Activated naive CD4-positive, alpha-beta T cell treated with anti-CD3 and anti-CD28 coated beads, Interleukin-2, amount 10 ng/mL, durations not matched to agents 7 days and 5 days (primary cell): ENCODE measurements at places on chromosomes 7 and 10.

DNA sequence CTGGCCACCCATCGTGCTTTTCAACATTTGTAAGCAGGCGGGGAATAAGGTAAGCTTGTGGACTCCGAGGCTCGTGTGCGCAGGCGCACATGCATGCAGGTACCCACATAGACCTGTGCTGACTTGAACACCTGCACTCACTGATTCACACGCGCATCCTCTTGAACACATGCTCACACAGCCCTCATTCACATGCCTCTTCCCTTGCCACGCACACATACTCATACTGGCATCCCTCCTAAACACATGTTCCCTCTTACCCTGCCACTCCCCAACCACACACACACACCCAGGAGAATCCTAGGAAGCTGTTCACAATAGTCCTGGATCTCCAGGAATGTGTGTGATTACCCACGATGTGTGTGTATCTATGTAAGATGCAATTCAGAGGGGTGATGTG lies 44.1 kb upstream of the LBX1 start:
- H3K4me1 ChIP-seq, result peaks cover 2% of the 10 kb centered on the region
- H3K36me3 ChIP-seq, result no peaks in the 10 kb centered on the region
- peaks cover 36% of the 10 kb centered on the region for H3K27me3 ChIP-seq
- H3K4me3 ChIP-seq, result no peak overlapping the region

GRCh38 chr10:85508159-85508558 lies 858.4 kb downstream of the GRID1 start:
- no peak for DNase-seq
- H3K27me3 ChIP-seq, result no peaks in the 10 kb centered on the region
- no peaks in the 10 kb centered on the region for H3K36me3 ChIP-seq
- no peak overlapping the region for H3K27ac ChIP-seq
- H3K4me1 ChIP-seq, result no peaks in the 10 kb centered on the region
- no peak overlapping the region for H3K4me3 ChIP-seq

DNA sequence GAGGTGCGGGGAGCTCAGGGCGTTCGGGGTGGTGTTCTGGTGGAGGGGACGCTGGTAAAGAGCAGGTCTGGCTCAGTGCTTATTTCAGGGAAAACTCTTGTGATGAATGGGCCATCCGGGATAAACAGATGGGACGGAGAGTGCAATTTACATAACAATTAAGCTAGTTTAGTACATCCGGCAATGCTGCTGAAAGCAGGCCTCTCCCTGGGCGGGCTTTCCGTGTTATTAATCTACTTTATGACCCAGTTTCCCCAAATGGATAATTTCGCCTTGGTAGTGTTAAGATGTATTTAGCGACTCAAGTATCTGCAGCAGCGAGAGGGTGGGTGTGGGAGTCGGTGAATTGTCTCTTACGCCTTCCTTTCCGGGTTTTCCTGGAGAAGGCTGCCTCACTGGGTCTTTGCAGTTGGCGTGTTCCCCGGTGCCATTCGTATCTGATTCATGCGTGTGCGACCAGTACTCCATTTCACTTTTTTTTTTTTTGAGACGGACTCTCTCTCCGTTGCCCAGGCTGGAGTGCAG lies 25.2 kb downstream of the FOXK1 start:
- no peak for DNase-seq
- no peak overlapping the region for H3K27ac ChIP-seq
- H3K4me1 ChIP-seq, result peaks cover 15% of the 10 kb centered on the region
- H3K36me3 ChIP-seq, result peaks cover 9% of the 10 kb centered on the region
- no peaks in the 10 kb centered on the region for H3K27me3 ChIP-seq

DNA sequence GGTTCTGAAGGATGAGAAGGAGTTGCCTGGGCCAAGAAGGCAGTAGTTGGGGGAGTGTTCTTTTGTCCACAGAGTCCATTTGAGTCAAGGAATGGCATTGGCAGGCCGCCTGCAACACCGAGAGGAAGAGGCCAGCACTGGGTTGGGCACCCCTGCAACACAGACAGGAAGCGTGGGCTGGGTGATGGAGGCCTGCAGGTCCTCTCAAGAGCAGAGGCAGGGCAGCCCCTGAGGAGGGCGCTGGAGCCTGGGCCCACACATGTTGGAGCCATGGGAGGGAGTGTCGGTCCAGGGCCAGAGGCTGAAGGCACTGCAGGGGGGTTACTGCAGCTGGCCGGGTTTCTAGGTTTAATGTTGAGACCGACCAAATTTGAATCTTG lies 137.3 kb downstream of the PTPN20 start:
- peaks cover 14% of the 10 kb centered on the region for H3K4me1 ChIP-seq
- H3K36me3 ChIP-seq, result no peaks in the 10 kb centered on the region
- no peak overlapping the region for H3K4me3 ChIP-seq

DNA sequence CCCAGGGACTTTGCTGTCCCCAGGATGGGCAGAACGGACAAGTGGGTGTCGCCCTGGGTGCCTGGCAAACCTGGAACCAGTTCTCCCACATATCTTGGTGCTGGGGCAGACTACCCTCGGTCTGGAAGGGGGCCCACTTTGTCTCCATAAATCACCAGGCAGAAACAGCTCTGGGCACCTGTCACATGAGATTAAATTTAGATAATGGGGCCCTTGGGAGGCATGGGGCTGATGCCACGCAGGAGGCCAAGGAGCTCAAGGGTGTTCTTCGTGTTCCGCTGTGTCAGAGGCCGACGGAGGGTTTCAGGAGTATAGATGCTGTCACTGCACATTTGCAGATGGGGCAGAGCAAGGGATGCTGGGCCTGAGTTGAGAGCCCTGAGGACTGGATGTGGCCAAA lies 72.7 kb downstream of the TMEM130 start:
- H3K4me3 ChIP-seq, result no peak overlapping the region
- no peaks in the 10 kb centered on the region for H3K27me3 ChIP-seq
- no peak overlapping the region for H3K27ac ChIP-seq
- peaks cover 2% of the 10 kb centered on the region for H3K4me1 ChIP-seq
- no peak for DNase-seq

DNA sequence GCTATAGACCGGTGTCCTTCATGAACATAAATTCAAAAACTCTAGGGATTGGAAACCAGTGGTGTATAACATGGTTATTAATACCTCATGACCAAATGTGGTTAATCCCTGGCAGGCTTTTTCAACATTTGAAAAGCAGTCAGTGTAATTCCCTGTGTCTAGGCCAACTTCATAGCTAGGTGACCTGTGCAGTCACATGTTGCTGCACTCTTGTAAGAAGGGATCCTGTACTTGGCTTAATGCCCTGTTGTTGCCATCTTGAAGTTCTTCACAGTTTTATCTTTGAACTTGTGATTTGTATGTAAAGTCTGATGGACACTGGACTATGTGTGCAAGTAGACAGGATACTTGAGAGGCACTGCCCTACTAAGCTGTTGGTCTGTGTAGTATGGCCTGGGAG lies 39.7 kb downstream of the ZNF33A start:
- no peak for DNase-seq
- H3K27ac ChIP-seq, result no peak overlapping the region
- peaks cover 72% of the 10 kb centered on the region for H3K36me3 ChIP-seq
- no peak overlapping the region for H3K4me3 ChIP-seq
- no peaks in the 10 kb centered on the region for H3K27me3 ChIP-seq

GRCh38 chr7:88305044-88305443 lies 1.6 kb downstream of the STEAP4 start:
- H3K27me3 ChIP-seq, result peaks cover 23% of the 10 kb centered on the region
- H3K36me3 ChIP-seq, result no peaks in the 10 kb centered on the region
- no peak overlapping the region for H3K27ac ChIP-seq
- no peak overlapping the region for H3K4me3 ChIP-seq
- no peak for DNase-seq

- no peaks in the 10 kb centered on the region for H3K36me3 ChIP-seq
- H3K4me3 ChIP-seq, result no peak overlapping the region
- no peak for DNase-seq
- H3K27ac ChIP-seq, result no peak overlapping the region
- H3K4me1 ChIP-seq, result no peaks in the 10 kb centered on the region
Measured at GRCh38 chr7:147818317-147818716, 772.2 kb upstream of the C7orf33 start.

GRCh38 chr10:52662256-52662655 lies 110.3 kb downstream of the MBL2 start:
- H3K36me3 ChIP-seq, result no peaks in the 10 kb centered on the region
- H3K4me1 ChIP-seq, result no peaks in the 10 kb centered on the region
- no peak overlapping the region for H3K27ac ChIP-seq
- DNase-seq, result no peak
- no peaks in the 10 kb centered on the region for H3K27me3 ChIP-seq

DNA sequence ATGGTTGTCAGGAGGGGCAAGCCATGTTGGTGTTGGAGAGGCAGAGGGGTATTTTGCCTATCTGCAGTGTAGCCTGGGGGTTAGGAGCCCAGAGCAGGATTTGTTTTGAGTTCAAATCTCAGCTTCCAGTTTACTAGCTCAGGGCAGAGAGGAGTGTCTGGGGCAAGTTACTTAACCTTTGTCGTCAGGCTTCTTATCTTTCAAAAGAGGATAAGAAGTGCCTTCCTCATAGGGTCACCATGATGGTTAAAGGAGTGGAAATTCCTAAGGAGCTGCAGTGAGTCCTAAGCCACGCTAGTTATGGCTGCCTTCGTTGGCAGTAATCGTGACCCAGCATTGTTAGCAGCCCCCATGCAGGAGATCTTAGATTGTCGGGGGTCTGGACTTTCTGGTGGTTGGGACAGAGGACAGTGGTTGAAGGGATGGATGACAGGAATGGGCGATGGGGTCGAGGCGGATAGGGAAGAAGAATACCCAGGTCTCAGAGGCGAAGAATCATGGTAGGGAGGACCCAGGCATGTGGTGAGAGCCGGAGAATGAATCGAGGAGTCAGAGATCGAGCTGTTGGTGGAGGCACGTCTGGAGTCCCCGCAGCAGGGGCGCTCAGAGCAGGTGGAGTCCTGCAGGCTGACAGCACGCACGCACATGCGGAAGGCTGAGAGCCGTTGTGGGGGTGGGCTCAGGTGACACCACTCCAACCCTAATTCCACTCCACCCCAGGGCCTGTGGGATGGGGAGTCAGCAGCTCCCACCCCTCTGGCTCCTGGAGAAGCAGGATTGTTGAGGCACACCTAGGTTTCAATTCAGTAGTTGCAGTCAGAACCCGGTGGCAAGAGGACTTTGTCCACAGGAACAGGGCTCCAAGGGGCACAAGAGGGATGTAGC lies 11.6 kb downstream of the ADCK2 start:
- DNase-seq, result no peak
- peaks cover 32% of the 10 kb centered on the region for H3K36me3 ChIP-seq
- H3K4me1 ChIP-seq, result no peaks in the 10 kb centered on the region
- H3K27ac ChIP-seq, result no peak overlapping the region
- no peak overlapping the region for H3K4me3 ChIP-seq
- H3K27me3 ChIP-seq, result no peaks in the 10 kb centered on the region

DNA sequence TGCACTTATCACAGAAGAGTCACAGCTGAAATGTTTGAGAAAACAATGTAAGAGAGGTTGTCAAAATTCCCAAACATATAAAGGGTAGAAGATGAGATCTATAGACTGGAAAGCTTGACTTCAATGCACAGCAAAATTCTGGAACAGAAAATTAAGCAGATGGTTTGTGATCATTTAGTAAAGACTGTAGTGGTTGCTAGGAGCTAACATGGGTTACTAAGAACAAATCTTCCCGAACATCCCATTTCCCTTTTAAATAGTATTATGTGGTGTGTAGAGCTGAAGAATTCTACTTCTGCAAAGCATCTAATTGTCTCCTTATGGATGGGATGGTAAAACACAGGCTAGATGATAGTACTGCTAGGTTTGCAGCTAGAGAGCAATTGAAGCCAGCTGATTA lies 312.3 kb downstream of the CAMK1D start:
- no peak overlapping the region for H3K4me3 ChIP-seq
- H3K27ac ChIP-seq, result no peak overlapping the region

DNA sequence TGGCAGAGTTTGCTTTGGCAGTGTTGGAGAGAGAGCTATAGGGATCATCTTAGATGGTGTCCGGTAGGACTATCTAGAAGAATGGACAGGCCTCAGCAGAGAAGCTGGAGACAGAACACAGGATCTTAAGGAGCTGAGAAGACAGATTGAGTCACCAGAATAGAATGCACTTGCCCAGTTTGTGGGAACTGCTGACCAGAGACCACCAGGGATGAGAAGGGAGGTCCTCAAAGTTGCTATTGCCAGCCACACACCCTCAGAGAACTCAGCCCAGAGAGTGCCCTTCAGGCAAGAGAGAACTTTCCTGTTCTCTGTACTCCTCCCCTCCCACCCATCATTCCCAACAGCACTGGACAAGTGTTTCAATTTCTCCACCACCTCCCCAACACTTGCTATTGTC lies 25.3 kb upstream of the GALNT11 start:
- no peak overlapping the region for H3K4me3 ChIP-seq
- no peaks in the 10 kb centered on the region for H3K4me1 ChIP-seq
- H3K27ac ChIP-seq, result no peak overlapping the region
- H3K36me3 ChIP-seq, result no peaks in the 10 kb centered on the region
- no peak for DNase-seq
- peaks cover 11% of the 10 kb centered on the region for H3K27me3 ChIP-seq
